NCI-H1436 treated with DMSO at 0.1 percent for 48 hours (cell line): ENCODE measurements at places on chromosomes 11 and 22.

DNA sequence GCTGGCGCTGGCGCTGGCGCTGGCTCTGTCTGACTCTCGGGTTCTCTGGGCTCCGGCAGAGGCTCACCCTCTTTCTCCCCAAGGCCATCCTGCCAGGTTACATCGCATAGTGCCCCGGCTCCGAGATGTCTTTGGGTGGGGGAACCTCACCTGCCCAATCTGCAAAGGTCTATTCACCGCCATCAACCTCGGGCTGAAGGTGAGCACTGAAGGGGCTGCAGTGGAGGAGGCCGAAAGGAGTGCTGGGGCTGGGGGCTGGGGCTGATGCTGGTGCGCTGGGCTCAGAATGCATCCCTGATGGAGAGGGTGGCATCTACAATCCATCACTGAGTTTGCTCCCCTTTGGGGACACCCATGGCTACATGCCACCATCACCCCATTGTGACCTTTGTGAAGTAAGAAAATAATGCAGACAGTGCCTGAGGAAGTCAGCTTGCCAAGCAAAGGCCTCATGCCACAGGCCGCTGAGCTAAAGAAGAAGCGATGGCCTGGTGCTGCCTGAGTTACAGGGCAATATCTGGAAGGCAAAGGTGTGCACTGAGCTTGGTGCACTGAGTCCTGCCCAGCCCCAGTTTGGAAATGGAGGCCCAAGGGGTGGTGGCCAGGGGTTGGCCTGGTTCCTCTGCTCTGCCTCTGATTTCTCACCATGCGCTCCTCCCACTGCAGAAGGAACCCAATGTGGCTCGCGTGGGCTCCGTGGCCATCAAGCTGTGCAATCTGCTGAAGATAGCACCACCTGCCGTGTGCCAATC is 620 bp downstream of the SMPD1 start:
- DNase-seq, result no peak

DNA sequence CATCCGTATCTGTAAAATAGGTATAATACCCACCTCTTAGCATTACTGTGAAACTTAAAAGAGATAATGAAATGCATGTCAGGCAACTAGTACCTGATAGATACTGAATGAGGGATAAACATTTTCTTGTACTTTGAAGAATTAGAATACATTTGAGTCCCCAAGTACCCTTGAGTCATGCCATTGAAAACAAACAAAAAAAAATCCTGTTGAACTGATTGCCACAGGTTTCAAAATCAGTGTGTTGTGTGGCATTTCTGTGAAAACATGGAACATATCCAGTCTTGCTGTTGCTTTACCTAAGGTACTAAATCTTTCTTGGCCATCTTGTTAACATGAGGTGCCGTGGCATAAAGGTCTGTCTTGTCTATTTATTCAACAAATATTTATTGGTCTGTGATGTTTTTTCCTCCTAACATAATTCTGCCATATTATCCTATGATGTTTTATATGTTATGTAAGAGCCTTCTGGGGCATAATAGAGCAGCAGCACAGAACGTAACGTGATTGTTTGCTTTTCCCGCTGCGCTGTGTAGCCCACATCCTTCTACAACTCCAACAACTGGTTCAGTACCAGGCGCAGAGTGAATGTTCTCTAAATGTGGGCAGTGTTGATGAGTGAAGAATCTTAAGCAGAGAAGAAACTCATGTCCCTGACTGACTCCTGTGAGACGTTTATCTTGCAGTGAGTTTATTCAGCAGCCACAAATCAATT is 79.3 kb upstream of the RAB1B start:
- DNase-seq, result no peak

DNA sequence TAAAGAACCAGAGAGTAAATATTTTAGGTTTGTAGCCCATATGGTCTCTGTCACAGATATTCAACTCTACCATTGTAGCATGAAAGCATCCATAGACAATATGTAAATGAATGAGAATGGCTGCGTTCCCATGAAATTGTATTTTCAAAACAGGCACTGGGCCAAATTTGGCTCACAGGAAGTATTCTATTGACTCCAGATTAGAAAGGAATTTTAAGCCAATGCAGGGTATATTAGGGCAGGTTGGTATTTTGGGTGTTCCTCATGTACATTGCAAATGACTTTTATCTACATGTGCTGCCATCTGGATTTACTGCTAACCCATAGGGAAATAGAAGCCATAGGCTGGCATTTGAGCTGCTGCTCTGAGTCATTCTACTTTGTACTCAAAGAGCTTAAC is 35.1 kb upstream of the PDGFD start:
- DNase-seq, result no peak

GRCh38 chr11:101745756-101746155 is 161.9 kb upstream of the TRPC6 start:
- no peak for DNase-seq

DNA sequence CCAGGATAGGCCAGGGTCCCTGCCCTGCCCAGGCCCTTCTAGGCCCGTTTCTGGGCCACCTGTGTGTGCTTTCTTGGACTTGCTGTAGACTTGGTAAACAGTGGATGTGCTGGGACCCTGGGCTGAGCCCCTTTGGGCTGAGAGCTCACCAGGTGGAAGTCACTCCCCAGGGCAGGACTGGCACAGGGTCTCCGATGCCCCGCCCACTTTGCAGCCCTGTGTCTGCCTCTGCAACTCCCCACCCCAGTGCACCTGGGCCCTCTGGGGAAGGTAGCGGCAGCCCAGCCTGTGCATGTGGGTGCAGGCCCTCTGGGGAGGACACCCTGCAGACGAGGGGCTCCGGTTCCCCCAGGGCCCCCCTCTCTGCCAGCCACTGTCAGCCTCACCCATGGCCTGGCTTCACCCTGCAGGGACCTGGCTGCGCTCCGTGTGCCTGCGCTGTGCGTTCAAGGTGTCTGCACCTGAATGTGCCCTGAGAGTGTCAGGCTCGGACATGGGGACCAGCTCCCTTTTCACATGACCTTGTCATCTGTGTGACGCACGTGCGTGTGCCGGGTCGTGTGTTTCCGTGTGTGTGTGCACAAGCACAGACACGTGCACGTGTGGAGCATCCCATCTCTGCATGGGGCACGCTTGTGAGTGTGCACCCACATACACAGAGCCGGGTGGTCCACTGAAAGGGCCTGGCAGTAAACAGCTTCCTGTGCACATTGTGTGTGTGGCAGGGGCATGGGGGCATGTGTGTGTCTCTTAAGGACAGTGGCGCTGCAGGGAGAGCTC is 118.5 kb downstream of the KCNQ1OT1 start:
- no peak for DNase-seq

DNA sequence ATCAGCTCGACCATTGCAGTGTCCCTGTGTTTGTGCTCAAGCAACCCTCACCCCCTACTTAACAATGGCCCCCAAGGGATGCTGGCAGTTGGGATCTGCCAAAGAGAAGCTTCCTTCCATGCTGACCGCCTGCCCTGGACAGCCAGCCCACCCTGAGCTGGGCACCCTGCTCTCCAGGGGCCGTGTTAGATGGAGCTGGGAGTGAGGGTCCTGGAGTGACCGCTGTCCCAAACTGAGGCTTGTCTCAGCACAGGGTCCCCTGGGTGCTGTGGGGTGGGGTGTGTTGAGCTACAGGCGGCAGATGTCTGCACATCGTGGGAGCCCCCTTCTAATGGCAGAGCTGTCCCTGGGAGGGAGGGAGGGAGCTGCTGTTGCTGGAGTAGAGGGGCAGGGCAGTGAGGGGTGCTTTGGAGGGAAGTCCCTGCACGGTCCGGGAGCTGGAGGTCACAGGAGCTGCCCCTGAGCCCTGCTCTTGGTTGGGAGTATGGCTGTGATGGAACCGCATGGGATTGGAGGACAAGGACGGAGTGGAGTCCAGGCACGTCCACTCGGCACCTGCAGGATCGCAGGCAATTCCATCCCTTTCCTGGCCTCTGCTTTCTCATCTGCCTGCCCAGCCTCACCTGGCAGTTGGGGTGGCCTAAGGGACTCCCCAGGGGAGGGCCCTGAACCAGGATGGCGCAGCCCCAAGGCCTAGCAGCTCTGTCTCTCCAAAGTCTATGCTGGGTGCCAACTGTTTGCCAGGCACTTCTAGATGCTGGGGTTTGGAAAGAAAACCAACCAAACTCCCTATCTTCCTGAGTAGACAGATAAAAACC is 126.3 kb downstream of the ARHGAP8 start:
- DNase-seq, result no peak

- no peak for DNase-seq
Observed at GRCh38 chr11:134978388-134979088, 566.5 kb upstream of the B3GAT1 start.

DNA sequence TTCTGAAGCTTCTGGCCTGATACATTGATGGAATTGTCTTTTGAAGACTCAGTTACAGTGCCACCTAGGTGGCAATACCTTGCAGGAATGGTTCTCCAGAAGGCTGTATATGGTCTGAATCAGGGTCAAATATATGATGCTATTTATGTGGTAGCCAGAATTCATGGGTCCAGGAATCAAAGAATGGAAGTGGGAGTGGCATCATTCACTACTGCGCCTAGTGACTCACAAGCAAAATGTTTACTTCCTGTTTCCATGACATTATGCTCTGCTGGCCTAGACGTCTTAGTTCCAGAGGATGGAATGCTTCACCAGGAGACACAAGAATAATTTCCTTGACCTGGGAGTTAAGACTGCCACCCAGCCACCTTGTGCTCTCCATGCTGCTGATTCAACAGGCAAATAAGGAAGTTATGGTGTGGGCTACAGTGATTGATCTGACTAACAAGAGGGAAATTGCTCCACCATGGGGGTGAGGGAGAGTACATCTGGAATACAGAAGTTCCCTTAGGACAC is 491.8 kb downstream of the ETS1 start:
- no peak for DNase-seq

- no peak for DNase-seq
Observed at GRCh38 chr11:112320668-112321067, 60.0 kb upstream of the PLET1 start.

GRCh38 chr11:1824221-1825038 is 10.4 kb upstream of the SYT8 start:
- no peak for DNase-seq

GRCh38 chr11:123544631-123545375 is 109.6 kb downstream of the SCN3B start:
- DNase-seq, result no peak

DNA sequence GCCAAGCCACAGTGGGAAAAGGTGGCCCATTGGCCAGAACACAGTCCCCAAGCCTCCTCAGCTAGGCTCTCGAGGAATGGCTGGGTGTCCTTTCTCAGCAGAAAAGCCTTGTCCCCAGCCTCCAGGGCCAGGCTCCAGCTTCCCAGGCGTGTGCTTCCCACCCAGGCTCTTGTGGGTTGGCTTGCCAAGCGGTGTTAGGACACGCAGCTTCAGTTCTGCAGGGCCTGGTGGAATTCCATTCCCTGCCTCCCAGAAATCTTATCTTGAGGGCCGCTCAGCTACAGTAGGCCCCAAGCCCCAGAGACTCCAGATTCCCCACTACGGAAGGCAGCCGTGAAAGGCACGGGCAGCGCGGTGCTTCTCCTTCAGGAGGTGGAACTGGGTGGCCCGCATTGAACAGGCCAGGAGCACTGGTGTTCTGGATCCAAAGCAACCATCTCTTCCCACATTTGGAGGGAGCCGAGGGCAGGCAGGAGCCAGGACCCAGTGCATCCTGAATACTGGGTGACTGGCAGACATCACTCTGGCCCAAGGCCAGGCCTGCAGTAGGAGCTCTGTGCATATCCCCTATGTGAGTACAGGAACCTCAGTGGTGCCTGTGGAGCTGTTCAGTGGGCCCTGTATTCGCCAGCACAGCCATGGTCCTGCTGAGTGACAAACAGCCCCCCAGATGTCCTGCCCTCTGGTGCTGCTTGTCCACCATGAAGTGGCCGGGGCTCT is 16.7 kb upstream of the KCNQ1OT1 start:
- DNase-seq, result no peak

- DNase-seq, result no peak
Observed at GRCh38 chr11:10669258-10670033, 24.1 kb downstream of the IRAG1 start.

DNA sequence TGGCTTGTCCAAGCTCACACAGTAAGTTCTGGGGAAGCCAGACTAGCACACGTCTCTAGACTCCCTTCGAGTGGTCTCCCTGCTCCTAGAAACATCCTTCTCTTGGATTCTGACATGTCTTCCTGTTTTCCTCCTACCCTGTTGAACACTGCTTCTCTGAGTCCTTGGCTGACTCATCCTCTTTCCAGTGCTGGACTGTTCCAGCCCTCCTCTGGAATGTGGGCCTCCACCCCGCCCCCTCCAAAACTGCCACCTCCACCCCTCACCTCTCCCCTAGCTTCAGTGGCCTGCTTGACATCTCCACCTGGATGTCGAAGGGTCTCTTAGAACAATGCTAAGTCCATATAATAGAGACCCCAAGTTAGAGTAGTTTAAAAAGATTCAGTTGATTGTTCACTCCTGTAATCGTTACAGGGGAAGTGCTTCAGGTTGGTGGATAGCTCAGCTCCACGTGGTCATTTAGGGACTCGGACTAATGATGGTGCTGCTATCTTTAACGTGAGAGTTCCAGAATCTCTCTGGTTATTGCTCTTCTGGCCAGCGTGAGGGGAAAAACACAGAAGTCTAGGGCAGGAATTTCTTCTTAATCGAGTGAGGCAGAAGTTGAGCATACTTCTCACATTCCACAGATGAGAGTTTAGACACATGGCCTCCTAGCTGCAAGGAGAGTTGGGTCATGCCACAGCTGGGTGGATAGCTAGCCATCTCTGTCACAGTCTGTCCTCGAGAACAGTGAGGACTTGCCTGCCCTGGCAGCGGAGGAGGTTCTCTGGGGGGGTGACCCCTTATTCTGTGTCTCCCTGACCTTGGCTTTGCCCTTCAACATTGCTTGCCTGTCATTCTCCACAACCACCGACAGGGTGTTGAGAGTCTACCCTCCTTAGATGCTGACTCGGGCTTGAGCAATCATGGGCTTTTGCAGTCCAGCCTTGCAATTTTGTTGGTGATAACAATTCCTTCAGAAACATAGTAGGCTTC is 4.7 kb upstream of the C11orf96 start:
- no peak for DNase-seq

- DNase-seq, result no peak
Observed at GRCh38 chr11:134410766-134411165, 1.3 kb downstream of the B3GAT1 start.

GRCh38 chr11:61516675-61517572 is 8.4 kb downstream of the LRRC10B start:
- DNase-seq, result no peak

- DNase-seq, result no peak
Observed at GRCh38 chr11:22037505-22037904, 155.4 kb upstream of the ANO5 start.
